ENCODE measurements at places on chromosomes 2 and 18.
A peak's percentile ranks its signal among the peaks of the same experiment; 100 is the strongest.

GRCh38 chr18:61282926-61283325 lies 50.3 kb upstream of the CDH20 start:
- DNase-seq: no peak

- DNase-seq: no peak
Measured at GRCh38 chr18:22032392-22032961, 136.9 kb upstream of the GATA6 start.

DNA sequence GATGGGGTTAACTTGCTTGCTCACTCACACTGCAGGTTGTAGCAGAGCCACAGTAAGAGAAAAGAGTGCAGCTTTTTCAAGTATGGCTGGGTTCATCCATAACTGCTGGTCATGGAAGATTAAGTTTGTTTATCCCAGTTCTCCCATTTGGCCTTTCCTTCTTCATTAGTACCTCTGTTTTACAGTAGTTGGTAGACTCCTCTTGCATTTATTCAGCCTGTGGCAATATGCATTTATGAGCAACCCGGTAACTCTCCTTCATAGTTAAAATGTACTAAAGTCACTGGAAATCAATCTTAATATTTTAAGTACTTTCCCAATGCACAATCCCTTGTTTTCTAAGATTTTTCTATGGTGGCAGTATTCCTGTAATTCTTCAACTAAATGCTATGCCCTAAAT lies 14.0 kb downstream of the FTCDNL1 start:
- DNase-seq: no peak

DNA sequence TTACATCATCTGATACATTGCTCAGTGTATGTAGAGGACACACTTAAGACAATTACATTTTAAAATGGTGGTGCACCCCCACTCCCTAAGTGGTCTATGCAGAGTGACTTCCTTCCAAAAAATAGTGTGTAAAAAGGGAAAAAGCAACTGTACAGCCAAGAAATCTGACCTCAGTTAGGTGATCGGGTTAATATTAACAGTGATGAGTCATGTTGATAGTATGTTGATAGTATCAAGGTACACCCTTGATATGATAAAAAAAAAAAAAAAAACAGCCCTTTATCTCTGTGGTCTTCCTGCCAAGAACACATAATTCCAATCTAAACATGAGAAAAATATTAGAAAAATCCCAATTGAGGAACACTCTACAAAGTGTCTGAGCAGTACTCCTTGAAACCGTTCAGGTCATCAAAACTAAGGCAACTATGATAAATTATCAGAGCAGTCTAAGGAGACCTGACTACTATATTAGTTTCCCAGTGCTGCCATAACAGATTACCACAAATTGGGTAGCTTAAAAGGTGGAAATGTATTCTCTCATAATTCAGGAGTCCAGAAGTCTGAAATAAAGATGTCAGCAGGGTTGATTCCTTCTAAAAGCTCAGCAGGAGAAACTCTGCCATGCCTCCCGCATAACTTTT lies 171.9 kb downstream of the ARHGAP28 start:
- no peak for DNase-seq

GRCh38 chr18:13433125-13433524 lies 214.6 kb downstream of the LDLRAD4 start:
- DNase-seq: peak; percentile 63

GRCh38 chr2:190713471-190713870 lies 64.6 kb downstream of the NAB1 start:
- no peak for DNase-seq

DNA sequence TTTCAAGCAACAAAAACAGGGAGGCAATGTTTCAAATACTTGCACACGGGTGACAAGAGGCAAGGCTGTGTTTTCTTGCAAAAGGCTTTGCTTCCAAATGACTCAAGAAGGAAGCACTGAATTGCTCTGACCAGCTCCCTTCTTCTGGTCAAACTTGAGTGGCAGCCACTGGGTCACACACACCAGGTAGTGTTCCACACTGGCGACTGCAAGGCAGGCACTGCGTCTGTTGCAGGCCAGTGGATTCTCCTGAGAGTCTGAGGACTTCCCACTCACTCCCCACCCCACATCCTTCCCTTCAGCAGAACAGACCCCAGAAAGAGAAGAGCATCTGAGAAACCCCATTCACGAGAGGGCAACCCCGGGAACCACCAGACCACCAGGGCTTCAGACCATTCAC lies 19.8 kb downstream of the PARD6G start:
- DNase-seq: no peak

DNA sequence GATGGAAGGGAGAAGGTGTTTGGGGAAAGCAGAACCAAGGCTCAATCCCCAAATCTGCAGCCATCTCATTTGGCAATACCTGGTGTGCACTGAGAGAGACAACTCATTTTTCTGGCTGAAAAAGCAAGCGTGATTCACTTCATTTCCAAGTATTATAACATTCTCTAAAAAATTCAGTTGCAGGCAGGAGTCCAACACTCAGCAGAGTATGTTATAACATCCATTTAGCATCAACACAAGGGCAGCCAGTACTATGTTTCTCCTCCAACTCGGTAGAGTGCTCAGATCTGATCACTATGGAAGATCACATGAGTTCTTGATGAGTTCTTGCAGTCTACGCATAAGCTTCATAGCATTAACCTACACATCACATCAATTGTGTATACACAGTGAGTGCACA lies 99.4 kb upstream of the PID1 start:
- DNase-seq: no peak

DNA sequence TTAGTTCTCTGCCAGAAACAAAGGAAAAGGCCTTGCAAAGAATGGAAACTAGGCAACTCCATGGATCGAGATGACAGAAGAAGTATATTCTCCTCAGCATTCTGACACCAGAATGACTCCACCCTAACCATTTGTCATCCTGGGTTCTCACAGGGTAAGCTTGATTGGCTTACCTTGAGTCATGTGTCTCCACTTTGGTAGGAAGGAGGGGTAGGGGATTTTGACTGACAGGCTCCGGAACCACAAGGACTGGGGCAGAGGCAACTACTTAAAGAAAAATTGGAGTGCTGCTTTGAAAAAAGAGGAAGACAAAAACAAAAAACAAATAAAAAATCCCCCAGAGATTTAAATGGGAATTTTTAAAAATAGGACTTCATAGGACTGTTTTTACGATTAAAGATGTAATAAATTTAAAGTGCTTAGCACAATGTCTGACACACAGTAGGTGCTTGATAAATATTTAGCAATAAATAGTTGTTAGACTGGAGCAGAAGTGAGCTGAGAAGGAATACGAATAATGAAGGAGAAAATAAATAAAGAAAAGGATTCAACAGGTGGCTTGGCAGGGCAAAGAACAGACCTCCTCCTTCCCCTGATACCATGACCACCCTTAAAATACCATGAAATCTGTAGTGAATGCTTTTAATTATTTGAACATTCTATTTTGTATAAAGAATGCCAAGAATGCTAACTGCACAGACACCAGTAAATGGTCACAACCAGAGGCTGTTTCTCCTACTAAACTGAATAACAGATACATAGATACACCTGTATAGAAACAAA lies 230.2 kb downstream of the CDCA7 start:
- DNase-seq: no peak

GRCh38 chr2:127753374-127753773 lies 52.1 kb downstream of the SFT2D3 start:
- DNase-seq: no peak

DNA sequence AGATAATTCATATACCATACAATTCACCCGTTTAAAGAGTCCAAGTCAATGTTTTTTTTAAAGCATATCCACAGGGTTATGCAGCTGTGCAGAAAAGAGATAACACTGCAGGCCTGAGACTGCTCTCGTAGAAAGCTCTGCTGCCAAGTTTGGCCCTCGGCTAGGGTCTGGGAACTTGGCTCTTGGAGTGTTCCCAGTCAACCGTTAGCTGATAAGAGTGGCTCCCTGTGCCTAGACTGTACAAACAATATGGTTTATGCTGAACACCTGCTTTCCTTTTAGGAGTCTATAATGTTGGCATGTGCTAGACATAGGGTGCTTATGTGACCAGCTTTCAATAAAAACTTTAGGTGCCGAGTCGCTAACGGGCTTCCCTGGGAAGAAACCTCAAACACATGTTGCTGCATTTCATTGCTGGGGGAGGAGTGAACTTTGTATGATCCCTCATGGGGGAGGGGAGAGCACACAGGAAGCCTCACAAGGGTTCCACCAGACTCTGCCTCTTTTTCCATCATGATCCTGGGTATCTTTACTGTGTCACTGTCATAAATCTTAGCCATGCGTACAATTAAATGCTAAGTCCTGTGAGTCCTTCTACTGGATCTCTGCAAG lies 34.7 kb downstream of the RFX8 start:
- DNase-seq: no peak

- no peak for DNase-seq
Measured at GRCh38 chr2:168317282-168317681, 69.9 kb upstream of the STK39 start.

DNA sequence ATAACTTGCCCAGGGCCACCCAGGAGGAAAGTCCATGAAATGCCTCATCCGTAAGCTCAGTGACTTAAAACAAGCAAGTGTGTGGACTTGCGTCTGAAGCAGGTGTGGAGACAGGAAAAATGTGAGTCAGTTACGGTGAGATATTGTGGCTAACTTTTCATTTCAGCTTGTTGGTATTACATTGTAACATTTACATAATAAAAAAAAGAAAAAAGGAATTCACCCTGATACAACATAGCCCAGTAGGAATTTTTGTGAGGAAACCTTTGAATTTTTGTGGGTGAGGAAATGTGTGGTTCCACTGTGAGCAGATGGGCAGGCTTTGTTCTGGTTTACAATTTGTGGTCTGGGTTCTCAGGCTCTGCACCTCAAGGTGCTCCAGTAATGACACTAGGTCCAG lies 33.7 kb upstream of the LYPD6B start:
- DNase-seq: no peak

- DNase-seq: no peak
Measured at GRCh38 chr18:58495634-58496033, 133.3 kb downstream of the ALPK2 start.

DNA sequence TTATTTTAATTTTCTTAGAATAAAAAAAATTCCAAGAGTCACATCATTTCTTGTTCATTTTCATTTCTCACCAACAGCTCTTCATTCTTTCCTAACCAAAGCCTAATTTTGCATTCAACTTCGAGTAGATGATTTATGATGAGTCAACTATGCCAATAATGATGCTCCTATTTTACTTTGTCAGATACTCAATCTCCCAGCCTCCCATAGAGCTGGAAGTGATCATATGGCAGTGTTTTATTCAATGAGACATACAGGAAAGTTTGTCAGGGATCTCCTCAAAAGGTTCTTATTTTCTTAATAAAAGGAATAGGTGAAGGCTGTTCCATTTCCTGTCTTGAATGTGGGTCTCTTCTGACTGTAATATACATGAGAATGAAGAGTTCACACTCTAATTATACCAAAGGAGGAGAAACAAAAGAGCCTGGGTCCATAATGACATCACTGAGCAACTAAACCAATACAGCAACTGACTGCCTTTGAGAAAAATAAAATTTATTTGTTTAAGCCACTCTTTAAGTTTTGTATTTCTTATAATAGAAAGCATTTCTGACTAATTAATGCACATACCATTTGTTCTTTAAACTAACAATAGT lies 231.2 kb upstream of the CYP26B1 start:
- no peak for DNase-seq

GRCh38 chr18:74488354-74488753 lies 7.8 kb upstream of the CNDP2 start:
- DNase-seq: no peak

DNA sequence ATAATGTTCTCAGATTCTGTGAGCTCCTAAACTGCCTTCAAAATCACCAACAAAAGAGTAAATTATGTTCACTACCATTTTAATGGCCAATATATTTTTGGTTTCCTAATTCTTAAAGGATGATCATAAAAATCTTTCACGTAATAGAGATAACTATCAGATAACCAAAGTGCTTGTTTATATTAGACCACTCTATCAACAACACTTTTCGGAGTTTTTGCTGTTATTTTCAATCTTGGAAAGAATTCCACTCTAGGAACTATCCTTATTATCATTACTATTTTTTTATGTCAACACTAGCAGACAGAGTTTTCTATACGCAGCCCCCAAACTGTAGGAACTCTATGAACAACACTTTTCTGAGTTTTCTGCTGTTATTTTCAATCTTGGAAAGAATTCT lies 782.5 kb upstream of the ZEB2 start:
- no peak for DNase-seq

- DNase-seq: peak; percentile 6
Measured at GRCh38 chr2:44167311-44167907, 1.3 kb upstream of the PPM1B start.

DNA sequence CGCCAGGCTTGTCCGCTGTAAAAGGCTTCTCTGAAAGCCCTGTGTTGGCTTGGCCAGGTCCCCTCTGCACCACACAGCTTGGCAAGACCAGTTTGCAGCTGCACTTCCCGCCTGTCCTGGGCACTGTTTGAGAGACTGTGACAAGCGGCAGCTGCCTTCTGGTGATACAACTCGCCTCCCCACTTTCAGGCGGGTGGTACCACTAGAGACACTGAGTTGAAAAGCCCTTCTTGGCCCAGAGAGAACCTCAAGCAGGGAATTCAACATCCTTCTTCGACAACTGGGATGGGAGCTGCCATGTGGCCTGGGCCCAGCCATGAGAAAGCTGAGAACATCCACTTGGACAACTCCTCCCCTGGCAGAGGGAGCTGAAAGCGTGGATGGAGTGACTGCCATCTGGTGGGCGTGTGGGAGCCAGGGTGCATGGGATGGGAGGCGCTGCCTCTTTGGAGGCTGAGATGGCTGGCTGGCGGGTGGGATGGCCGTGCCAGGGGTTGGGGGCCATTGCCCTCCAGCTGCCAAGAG lies 125.5 kb upstream of the REV1 start:
- DNase-seq: no peak

DNA sequence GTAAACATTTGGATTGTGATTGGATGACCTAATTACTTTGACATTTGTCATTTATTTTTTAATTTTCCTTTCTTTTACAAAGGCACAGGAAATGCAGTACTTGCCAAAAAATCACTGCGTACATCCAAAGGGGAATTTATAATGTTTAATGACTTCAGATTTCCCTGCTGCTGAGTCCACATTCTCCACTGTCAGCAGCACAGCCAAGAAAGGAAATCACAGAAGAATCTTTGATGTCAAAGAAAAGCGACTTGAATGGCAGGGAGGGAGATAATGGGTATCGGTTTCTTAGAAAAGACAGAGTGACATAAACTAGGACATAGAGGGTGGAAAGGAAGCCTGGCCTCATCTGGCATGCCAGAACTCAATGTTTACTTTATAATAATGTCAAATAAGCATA lies 41.4 kb upstream of the COPS8 start:
- DNase-seq: no peak

DNA sequence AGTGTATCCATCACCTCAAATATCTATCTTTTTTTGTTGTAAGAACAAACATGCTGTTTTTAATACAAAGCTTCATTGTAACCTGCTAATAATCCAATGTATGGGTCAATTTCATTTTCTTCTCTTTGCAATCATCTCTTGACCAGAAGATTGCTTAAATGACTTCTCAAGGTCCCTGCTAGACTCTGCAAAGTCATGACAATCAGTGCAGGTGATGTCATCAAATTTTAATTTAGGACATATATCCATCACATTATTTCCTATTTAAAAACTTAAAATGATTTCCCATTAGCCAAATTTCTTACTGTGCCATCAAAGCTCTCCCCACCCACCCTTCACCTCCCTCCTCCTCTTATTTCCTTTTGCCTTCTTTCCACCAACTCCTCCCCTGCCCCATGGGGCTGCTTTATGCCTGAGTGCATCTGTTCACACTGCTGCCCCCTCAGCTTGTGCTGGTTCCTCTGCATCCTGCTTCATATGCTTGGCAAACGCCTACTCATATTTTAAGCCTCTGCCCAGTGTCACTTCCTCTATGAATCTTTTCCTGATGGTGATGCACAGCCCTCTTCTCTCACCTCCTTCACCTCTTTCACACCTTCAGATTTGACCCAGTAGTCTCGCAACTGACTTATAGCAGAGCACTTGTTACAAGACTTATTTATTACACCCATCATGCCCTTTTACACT lies 20.3 kb downstream of the PLEK start:
- DNase-seq: peak; percentile 82
